Suprapubic skin (tissue), 4 donors: ENCODE measurements at places on chromosomes 2 and 18. TPM values are rescaled to one million over a fixed set of nuclear protein-coding genes. Genes with fewer than 3 reads are reported as not detected.

- DNase-seq: no peak
Measured at GRCh38 chr2:86747711-86748639, 27.9 kb downstream of the RMND5A start.

- DNase-seq: no peak
Measured at GRCh38 chr18:77014538-77014937, 118.0 kb downstream of the MBP start.

GRCh38 chr18:76494231-76495005 lies 624 bp downstream of the ZNF516 start:
- no peak for DNase-seq

GRCh38 chr2:69514819-69515218 lies 77.6 kb upstream of the NFU1 start:
- no peak for DNase-seq

GRCh38 chr2:83055376-83056010 lies 1403.6 kb downstream of the SUCLG1 start:
- DNase-seq: no peak

- no peak for DNase-seq
Measured at GRCh38 chr2:58019229-58019628, 27.4 kb upstream of the VRK2 start.

GRCh38 chr2:54271843-54272627 lies 16.0 kb upstream of the TSPYL6 start:
- DNase-seq: no peak

DNA sequence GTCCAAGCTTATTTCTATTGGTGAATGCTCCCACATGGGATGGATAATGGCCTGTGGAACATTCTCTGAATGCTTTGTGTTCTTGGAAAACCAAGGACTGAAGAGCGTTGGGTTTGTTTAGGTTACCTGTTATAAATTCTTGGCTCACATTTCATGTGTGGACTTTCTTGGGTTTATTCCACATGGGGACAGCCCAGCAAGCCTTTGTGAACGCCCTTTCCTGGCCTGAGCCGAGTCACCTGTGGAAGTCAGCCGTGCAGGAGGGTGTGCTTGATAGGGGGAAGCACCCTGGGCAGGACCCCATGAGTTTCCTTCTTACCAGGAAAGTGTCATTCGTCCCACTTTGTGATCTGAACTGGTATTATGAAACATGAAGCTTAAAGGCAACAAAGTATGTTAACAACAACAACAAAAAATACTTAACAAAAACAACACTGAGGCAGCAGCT lies 4.1 kb downstream of the RAB31 start:
- DNase-seq: no peak

GRCh38 chr2:103287746-103288145 lies 525.9 kb downstream of the TMEM182 start:
- DNase-seq: no peak

DNA sequence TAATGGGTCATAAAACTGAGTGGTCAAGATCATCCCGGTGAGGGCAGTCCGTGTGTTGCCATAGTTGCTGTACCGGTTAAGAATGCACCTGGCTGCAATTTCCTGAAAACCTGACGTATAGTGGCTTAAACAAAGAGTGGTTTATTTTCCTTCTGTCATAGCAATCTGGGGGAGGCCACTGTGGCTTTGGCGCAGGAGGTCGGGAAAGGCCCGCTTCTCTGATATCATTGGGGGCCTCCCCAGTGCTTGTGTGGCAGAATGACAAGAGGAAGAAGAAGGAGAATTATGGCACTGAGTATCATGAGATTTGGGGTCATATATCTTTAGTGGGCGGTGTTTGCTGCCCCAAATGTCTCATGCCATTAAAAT lies 4.4 kb downstream of the C2orf92 start:
- DNase-seq: no peak

GRCh38 chr2:237184919-237185552 lies 99.3 kb downstream of the COPS8 start:
- DNase-seq: no peak

GRCh38 chr2:118225666-118226065 lies 137.4 kb downstream of the INSIG2 start:
- DNase-seq: no peak

DNA sequence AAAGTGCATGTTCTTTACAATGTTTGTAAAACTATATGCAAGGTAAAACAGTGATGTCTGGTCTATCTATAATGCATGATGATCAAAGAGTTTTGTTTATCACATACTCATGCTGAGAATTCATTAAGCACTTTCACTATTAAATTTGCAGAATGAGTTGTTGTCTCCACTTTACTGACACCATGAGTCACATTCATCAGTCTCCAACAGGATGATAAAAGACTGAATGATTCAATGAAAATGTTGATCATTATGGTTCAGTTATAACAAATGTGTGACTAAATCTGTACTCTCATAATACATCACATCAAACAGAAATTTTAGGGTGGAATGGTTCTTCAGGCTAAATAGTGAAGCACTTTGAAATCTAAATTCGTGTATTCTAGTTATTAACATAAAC lies 129.0 kb downstream of the ERBB4 start:
- no peak for DNase-seq

DNA sequence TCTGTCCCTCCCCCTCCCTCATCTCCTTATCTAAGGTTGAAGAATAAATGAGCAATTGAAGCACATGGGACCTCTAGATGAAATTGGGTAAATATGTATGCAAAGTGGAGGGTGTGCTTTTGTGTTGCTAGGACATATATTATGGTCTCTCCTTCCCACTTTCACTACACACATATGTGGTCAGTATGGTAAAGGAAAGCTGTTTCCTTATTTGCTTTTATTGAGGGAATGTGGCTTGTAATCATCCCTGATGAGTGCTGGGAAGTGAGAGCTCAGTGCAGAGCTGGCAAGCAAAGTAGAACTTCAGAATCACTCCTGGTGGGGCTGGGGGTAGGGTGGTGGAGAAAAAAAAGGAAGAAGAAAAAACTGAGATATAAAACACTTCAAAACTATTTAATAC lies 189.9 kb upstream of the ATP5MC3 start:
- no peak for DNase-seq

DNA sequence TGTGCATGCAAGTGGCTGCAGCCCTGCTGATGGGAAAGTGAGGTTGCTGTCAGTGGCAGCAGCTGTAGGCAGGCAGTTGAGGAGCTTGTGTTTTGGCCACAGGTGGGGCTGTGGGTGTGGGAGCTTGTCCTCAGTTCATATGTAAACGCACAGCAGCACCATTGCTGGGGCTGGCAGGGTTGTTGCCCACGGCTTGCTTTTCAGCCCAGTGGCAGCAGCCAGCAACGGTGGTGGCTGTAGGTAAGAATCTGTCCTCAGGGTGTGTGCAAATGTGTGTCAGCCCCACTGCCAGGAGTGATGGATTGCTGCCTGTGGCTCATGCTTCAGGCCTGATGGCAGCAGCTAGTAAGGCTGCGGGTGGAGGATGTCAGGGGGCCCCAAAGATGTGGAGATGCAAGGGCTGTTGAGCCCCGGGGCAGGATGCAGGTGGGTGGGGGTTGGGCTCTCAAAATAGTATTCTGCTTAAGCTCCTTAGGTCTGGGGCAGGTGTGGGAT lies 141.3 kb upstream of the THUMPD2 start:
- DNase-seq: no peak

- no peak for DNase-seq
Measured at GRCh38 chr2:5609201-5609600, 83.0 kb upstream of the SOX11 start.

DNA sequence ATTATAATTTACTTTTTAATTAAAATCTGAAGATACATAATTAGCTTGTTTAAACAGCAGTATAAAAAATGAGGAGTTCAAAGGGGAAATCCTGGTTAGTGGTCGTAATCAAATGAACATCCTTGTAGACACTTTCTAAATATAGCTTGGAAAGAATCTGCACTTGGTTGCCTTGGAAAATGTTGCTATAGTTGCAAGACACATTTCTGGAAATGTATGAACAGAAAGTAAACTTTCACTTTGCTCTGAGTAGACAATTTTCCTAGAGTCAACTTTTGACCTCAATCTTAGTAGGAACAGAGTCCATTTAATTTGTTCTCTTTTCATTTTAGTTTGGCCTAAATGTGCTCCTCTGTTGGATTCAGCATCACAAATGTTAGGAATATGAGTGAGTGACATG lies 38.3 kb downstream of the GCA start:
- DNase-seq: no peak

GRCh38 chr2:158255257-158255656 lies 153.6 kb downstream of the UPP2 start:
- DNase-seq: no peak

GRCh38 chr18:78523850-78524249 lies 455.8 kb upstream of the SALL3 start:
- DNase-seq: no peak

- no peak for DNase-seq
Measured at GRCh38 chr2:220842901-220843665, 729.0 kb downstream of the EPHA4 start.

GRCh38 chr18:35024965-35025364 lies 16.2 kb upstream of the MAPRE2 start:
- DNase-seq: no peak

- no peak for DNase-seq
Measured at GRCh38 chr2:70596739-70597138, 43.1 kb upstream of the TGFA start.

- no peak for DNase-seq
Measured at GRCh38 chr2:238747114-238747513, 100.8 kb upstream of the TWIST2 start.

DNA sequence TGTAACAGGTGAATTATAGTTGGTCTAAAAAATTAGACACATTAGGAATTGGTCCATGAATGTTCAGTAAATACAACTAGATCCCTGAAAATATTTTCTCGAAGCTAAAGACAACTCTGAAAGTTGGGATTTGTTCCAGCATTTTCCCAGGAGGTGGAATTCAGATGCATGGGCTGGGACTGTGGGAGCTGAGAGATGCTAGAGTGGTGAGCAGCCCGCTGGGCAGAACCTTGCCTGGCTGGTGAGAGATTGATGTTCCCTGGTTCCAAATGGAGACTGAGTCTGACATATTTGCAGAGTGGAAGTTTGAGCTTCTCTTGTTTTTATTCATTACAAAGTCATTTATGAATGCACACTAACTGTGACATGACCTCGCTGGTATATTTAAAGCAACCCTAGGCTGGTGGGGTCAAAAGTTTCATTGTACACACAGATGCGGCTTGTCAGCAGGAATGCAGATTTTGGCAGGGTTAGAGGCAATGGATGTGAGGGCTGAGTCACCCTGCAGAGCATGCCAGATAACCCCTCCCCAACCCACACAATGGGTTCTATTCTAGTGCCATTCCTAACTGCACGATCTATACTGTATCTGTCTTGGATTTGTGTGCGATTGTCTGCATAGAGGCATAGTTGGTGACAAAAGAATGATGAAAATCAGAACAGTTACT lies 23.5 kb upstream of the TMEM178A start:
- no peak for DNase-seq

GRCh38 chr2:9895669-9896590 lies 52.7 kb downstream of the TAF1B start:
- DNase-seq: no peak

GRCh38 chr2:213451542-213452239 lies 167.4 kb downstream of the SPAG16 start:
- DNase-seq: no peak

- no peak for DNase-seq
Measured at GRCh38 chr2:203083328-203083727, 68.7 kb downstream of the NBEAL1 start.

GRCh38 chr2:71154798-71155197 lies 24.4 kb downstream of the MPHOSPH10 start:
- DNase-seq: no peak

The PROM2 gene
- 99.8 TPM for total RNA-seq

The TMEM37 gene
- total RNA-seq: 6.5 TPM

The POTEF gene
- not detected for total RNA-seq

The VPS54 gene
- total RNA-seq: 22.8 TPM

The PER2 gene
- 73.2 TPM for total RNA-seq

The SLC9A4 gene
- 0.36 TPM for total RNA-seq

The C1QL2 gene
- not detected for total RNA-seq

The TXNDC2 gene
- not detected for total RNA-seq

The GAL3ST2 gene
- total RNA-seq: not detected

The POMC gene
- 2.7 TPM for total RNA-seq

The DPP10 gene
- not detected for total RNA-seq

The TCF4 gene
- total RNA-seq: 80.9 TPM

The SUCLG1 gene
- total RNA-seq: 74.1 TPM

The RAB11FIP5 gene
- total RNA-seq: 24.9 TPM

The ARHGAP28 gene
- total RNA-seq: 11.1 TPM

The MAL gene
- 6.5 TPM for total RNA-seq

The HOXD11 gene
- total RNA-seq: not detected
